ENCODE measurements at places on chromosomes 3 and 15. TPM values are rescaled to one million over a fixed set of nuclear protein-coding genes. Genes with fewer than 3 reads are reported as not detected.

The NEK11 gene
- 10.5 TPM for total RNA-seq

The CHL1 gene
- total RNA-seq = not detected

The OSBPL10 gene
- total RNA-seq = 3.7 TPM

The ZIC1 gene
- 24.3 TPM for total RNA-seq

The SCN11A gene
- total RNA-seq = not detected

The DENND4A gene
- 13.7 TPM for total RNA-seq

The CCDC14 gene
- 21.7 TPM for total RNA-seq

The POLQ gene
- total RNA-seq = 7.4 TPM

The STAG1 gene
- total RNA-seq = 29.0 TPM

GRCh38 chr15:26670116-26670515, 102.8 kb downstream of the GABRB3 start:
- no peak for DNase-seq

GRCh38 chr15:50813089-50813488, 47.6 kb upstream of the SPPL2A start:
- no peak for DNase-seq

- peak; percentile 52 for DNase-seq
Observed at GRCh38 chr15:62119227-62119864, 45.7 kb downstream of the C2CD4B start.

DNA sequence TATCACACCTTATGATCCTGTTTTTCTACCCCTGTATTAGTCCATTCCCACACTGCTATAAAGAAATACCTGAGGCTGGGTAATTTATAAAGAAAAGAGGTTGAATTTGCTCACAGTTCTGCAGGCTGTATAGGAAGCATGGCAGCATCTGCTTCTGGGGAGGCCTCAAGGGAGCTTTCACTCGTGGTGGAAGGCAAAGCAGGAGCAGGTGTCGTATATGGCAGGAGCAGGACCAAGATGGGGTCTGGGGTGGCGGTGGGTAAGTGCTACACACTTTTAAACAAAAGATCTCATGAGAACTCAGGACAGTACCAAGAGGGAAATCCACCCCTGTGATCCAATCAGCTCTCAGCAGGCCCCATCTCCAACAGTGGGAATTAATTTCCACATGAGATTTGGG, 15.4 kb upstream of the SCAP start:
- DNase-seq = no peak

GRCh38 chr3:192827208-192827607, 90.4 kb downstream of the MB21D2 start:
- DNase-seq = peak; percentile 86

- DNase-seq = no peak
Observed at GRCh38 chr15:51137880-51138430, 43.2 kb upstream of the TNFAIP8L3 start.

DNA sequence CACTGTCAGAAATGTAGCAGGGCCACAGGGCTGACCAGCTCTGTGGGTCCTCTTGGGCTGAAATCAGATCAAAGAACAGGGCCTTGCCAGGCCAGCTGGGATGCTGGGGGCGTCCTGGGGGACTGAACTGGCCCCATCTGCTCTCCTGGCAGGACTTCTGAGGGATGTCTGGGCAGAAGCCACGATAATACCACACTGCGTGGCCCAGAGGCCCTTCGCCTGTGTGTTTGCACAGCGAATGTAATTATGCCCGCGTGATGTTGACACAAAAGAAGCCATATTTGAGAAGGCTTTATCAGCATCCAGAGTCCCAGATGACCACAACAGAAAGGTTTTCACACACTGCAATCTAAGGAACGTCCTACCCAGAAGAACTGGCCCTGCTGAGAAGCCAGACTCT, 174.0 kb downstream of the RAB11A start:
- no peak for DNase-seq

- no peak for DNase-seq
Observed at GRCh38 chr3:125959317-125960065, 9.5 kb upstream of the ROPN1B start.

DNA sequence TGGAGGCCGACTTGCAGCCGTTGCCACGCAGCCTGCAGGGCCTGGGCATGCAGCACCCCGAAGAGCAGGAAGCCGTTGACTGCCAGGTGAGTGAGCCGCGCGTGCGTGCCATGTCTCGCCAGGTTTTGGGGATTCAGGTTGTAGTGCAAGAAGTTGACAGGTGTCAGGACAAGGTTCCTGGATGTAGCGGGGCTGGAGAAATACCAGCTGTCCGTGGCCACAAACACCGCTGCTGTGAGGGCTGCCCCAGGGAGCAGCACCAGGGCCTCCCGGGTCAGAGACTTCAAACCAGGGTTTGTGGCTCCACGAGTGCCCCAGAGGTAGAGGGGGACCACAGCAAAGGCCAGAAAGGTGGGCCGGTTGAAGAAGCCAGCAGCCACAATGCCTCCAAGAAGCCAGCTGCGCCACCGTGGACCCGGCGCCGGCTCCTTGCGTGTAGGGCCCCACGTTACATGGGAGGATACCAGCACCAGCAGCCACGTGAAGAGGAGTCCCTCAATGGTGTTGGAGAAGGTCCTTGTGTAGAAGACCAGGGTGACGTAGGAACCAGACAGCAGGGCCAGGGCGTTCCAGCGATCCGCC, 5.6 kb upstream of the NCBP2 start:
- no peak for DNase-seq

Data from MG63 (cell line).